Stimulated activated CD4-positive, alpha-beta T cell treated with anti-CD3 and anti-CD28 coated beads, TNF-alpha, amount 100 ng/mL, for 1 hour (primary cell): ENCODE measurements at places on chromosomes 1 and 21.

DNA sequence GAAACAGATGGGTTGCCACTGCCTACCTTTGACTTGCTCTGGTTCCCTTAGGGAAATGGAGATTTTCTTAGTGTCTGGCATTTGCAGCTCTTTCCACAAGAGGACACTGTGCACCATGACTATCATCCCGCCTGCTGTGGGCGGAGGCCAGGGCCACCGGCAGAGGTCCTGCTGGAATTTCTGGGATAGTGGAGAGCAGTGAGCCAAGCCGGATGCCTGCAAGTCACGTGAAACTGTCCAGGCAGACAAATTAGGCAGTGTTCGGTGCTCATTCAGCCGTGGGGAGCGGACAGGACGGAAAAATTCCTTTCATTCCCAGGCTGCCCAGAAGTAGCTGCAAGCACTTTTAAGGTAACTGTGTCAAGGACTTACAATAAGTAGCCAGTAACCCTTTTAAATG is 43.4 kb downstream of the IGSF5 start:
- DNase-seq = no peak

- DNase-seq = no peak
These were observed 21.1 kb downstream of the COQ8A start for GRCh38 chr1:226960944-226961765.

GRCh38 chr1:82586473-82586872 is 785.7 kb downstream of the ADGRL2 start:
- no peak for DNase-seq

DNA sequence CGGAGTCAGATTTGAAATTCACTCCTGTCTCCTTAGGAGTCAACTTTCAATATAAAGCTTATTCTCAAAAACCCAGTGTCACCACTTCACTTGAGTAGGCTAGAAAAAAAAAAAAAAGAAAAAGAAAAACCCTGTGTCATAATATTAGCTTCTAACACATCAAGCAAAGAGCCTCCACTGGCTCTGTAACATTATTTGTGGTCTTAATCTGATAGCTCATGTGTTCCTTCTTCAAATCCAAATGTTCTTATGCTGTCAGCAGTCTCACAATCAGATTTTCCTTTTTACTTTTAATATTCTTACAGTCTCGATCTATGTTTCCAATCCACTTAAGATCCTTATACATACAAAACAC is 26.1 kb upstream of the PSMG1 start:
- no peak for DNase-seq

- DNase-seq = no peak
These were observed 18.5 kb upstream of the TBX15 start for GRCh38 chr1:119006406-119007279.

GRCh38 chr1:178143730-178144690 is 50.1 kb downstream of the RASAL2 start:
- DNase-seq = no peak

- DNase-seq = no peak
These were observed 10.8 kb upstream of the ENO1 start for GRCh38 chr1:8889103-8889846.

- no peak for DNase-seq
These were observed 68.1 kb downstream of the VWA5B1 start for GRCh38 chr1:20358761-20359263.

DNA sequence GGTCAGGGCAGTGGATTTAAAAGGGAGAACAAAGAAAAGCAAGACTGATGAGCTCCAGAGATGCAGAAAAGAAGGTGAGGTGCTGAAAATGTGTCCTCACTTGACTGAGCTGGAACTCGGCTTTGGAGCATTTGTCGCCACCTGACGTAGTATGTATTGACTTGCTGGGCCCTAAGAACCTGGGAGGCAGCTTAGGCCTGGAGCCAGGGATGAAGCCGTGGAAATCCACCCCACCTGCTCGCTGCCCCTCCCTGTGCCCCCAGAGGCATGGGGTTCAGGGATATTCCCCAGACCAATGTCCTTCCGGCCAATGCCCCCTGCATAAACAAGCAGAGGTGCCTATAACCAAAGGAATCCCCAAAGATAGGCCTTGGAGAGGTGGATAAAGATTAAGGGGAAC is 14.3 kb downstream of the MRAP start:
- no peak for DNase-seq

GRCh38 chr1:89715677-89716076 is 82.8 kb downstream of the LRRC8C start:
- no peak for DNase-seq

DNA sequence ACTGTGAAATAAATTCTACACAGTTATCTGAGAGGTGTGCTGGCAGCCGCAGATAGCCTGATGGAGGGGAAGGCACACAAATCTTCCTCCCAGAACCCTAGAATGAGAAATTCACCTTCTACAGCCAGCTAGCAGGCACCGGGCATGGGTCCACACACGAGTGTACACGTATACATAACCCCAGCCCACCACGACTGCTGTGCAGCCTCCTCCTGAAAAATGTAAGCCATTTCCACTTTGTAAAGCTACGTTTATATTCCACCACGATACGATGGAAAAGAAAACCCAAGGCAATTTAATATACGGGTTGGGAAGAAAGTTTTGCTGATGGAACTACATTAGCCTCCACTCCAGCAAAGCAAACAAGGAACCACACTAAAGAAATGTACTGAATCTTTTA is 1.8 kb downstream of the BTG3 start:
- DNase-seq = no peak

GRCh38 chr1:191905781-191906180 is 252.5 kb upstream of the RGS18 start:
- DNase-seq = no peak

DNA sequence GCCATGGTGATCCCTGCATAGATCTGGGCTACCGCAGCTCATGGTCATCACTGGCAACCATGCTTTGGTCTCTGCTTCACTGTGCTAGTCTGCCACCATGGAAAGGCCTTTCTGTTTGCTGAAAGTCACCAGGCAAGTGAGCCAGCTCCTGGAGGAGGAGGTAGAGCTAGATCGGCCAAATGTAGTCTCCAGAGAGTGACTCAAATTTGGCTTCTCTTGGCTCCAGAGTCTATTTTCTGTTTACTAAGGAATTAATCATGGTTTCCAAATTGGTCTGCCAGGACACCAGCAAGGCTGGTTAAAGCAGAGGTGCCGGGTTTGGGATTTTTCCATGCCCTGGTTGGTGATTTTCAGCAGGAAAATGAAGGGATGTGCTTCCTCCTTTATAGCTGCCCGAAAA is 52.7 kb upstream of the IVNS1ABP start:
- no peak for DNase-seq

GRCh38 chr1:217563179-217563578 is 67.7 kb downstream of the GPATCH2 start:
- no peak for DNase-seq

- no peak for DNase-seq
These were observed 14.2 kb downstream of the PODN start for GRCh38 chr1:53076165-53076564.

- no peak for DNase-seq
These were observed 7.7 kb upstream of the ZNF669 start for GRCh38 chr1:247111700-247112478.

DNA sequence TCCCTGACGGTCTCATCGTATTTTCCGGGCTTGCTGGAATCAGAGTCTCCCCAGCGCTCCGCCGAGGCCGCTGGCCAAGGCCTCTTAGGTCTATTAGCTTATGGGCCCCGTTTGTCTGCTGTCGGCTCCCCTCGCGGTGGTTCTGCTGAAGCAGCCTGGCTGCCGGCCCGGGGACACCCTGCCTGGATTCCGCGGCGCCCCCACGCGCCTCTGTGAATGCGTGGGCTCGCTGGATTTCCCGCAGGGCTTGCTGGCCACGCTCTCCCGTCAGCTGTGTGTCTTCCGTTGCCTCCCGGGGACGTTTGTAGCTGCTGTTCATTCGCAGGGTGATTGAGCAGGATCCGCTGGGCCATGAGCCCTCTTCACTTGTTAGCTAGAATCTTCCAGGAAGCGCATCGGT is 8.4 kb downstream of the LRRC3 start:
- no peak for DNase-seq

DNA sequence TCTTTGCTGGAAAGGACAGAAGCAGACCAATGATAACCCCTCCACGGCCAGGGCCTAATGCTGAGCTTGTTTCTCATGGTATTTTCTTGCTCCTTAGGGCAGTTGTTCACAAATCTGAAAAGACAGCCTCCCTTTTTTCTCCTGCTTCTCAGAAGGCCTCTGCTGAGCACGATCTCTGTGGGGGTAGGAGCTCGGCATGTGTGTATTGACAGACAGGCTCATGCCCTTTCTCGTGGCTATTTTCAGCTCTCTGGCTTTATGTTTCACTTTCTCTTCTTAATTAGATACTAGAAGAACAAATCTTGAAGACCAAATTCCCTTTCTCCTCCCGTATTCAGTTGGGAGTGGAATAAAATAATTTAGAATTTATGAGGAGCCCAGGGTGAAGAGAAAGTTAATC is 768 bp upstream of the RIIAD1 start:
- no peak for DNase-seq

GRCh38 chr21:21973806-21974205 is 975.6 kb downstream of the NCAM2 start:
- no peak for DNase-seq

DNA sequence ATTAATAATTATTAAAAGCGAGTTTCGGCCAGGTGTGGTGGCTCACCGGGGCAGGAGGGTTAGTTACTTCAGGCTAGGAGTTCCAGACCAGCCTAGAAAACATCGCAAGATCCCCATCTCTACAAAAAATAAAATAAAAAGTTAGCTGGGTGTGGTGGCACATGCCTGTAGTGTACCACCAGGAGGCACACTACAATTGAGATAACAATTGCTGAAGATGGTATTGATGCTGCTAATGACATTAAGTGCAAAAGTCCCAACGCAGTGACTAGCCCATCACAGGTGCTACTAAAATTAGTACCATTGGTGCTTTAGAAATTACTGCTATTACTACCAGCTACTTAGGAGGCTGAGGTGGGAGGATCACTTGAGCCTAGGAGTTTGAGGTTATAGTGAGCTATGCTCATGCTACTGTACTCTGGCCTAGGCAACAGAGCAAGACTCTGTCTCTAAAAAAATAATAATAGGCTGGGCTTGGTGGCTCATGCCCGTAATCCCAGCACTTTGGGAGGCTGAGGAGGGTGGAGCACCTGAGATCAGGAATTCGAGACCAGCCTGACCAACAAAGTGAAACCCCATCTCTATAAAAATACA is 156.6 kb downstream of the GREM2 start:
- DNase-seq = no peak

- DNase-seq = no peak
These were observed 3.4 kb downstream of the DHRS3 start for GRCh38 chr1:12614402-12615158.

DNA sequence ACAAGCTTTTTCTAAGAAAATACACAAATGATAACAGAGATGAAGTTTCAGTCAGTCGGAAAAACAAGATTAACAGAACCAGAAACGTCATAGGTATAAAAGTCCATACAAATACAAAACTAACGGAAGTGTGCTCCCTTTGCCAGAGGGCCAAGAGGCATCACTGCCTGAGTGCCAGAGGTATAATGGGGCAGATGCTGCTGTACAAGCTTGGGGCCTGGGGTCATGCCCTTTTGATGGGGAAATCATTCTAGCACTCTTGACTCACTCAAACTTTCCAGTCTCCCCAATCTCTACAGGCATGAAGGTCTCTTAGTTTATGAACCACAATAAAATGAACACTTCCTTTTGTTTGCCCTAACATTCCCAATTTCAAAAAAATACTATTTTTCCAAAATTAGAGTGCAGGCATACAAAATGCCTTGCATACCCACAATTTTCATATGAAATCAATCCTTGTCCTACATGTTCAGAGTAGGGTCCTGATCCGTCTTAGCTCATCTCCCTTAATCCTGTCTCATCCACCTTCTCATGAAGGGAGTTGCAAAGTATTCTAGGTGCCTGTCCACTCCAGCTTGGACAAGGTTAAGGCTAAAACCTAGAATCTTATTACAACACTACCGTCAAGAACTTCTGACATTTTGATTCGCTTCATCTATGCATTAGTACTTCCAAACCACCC is 1.5 kb downstream of the RPL22 start:
- no peak for DNase-seq

- DNase-seq = no peak
These were observed 1.2 kb upstream of the DHRS3 start for GRCh38 chr1:12618965-12619791.

DNA sequence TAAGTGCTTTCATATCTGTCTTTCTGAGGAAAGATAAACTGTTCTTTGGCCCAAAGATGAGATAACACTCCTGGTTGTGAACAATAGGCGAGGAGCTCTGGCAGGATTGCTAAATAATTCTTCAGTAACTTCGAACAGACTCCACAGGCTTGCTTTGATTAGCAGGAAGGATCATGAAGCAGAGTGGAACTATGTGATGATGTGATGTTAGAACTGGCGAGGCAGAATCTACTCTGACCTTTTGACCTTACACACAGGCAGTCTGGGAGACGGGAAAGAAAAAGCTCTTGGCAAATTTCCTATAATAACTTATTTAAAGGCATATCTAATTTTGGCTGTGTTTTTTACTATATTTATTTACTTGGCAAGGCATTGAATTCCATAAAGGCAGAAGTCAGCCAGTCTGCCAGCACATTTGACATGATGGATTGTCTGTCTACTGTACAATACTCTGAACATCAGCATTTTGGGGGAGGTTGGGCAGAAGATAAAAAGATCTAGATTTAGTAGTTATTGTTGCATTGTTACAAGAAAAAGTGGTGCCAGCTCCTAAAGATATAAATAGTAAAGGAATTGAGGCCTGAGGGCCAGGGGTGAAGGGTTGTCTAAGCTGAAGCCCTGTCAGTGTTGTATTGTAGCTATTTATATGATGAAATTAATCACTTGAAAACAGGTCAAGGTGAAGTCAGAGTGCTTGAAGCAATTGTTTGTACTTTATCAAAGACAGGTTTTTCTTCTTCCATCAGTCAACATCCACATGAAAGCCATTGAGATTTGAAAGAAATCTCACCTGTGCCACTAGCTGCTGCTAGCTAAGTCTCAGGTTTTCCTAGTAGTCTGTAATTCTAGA is 708.8 kb downstream of the LTN1 start:
- no peak for DNase-seq

DNA sequence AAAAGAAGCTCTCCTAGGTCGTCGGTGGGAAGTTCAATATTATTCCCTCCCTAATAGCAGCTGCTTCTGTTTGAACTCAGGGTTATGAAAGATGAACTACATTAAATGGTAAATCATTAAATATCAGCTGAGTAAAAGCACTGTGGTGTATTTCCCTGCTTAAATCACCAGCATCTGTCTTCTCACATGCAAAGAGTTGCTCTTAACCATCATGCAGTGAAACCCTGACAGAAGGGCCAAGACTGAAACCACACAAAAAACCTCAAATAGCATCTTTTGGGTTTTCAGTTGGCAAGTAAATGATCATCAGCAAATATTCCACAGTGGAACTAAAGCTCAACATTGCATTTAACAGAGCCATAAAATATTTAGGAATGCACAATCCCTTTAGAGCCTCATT is 380.0 kb upstream of the ADGRL2 start:
- DNase-seq = no peak
